Left renal cortex interstitium (tissue), 4 donors: ENCODE measurements at places on chromosomes 6 and 20.

- DNase-seq, result no peak
Observed at GRCh38 chr6:146890644-146891434, 292.1 kb downstream of the ADGB start.

- DNase-seq, result no peak
Observed at GRCh38 chr6:15997586-15998388, 131.1 kb upstream of the MYLIP start.

DNA sequence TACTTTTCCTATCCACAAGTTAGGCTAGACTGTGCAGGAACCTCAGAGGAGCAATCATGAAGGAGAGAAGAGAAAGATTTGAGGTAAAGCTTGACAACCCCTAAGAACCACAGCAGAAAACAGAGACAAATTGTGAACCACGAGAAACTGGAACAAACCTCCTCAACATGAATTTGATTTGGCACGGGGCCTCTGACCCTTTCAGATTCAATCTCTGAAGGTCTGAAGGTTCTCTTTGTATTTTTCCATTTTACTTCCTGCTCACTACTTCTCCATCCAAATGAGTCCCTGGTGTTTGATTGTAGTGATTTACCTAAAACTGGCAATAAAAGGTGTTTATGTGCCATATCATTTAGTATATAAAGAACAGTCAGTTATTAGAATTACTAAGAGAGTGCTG lies 126.1 kb upstream of the STXBP5 start:
- DNase-seq, result no peak

DNA sequence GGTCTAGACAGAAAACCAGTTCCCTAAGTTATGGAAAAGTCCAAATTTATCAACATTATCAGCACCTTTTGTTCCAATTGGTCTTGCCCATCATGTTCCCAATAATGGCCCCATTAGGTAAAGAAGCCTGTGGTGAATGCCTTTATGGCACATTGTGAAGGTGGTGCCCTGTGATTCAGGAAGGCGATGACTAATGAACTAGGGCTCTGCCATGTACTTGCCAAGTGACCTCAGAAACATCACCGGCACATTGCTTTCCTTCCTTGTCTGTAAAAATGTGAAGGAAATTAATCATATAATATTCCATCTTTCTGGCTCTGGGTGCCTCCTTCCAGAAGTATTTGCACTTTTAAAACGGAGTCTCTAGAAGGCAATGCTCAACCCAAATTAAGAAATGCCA lies 132.3 kb downstream of the UNC5CL start:
- no peak for DNase-seq

GRCh38 chr6:135753196-135753595 lies 98.3 kb upstream of the PDE7B start:
- DNase-seq, result no peak

GRCh38 chr20:25984933-25985332 lies 288.3 kb upstream of the ZNF337 start:
- peak; percentile 11 for DNase-seq

GRCh38 chr6:33147807-33148666 lies 44.2 kb downstream of the COL11A2 start:
- DNase-seq, result peak; percentile 31

DNA sequence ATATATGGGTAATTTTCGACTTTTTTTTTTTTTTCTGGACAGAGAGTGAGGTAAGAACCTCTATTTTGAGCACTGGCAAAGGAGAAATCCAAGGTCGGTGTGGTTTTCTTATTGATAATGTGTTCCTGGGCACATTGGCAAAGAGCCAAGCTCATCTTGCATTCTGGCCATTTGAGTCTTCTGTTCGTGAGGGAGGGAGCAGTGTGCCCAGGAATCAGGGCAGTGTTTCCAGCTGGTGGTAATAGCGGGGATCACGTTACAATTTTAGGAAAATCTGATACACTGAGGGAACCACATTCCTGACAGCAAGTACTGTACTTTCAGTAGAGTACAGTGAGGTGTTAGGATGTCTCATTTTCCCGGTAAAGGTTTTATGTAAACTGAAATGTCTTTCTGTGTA lies 442.3 kb upstream of the MAP3K7 start:
- DNase-seq, result no peak

DNA sequence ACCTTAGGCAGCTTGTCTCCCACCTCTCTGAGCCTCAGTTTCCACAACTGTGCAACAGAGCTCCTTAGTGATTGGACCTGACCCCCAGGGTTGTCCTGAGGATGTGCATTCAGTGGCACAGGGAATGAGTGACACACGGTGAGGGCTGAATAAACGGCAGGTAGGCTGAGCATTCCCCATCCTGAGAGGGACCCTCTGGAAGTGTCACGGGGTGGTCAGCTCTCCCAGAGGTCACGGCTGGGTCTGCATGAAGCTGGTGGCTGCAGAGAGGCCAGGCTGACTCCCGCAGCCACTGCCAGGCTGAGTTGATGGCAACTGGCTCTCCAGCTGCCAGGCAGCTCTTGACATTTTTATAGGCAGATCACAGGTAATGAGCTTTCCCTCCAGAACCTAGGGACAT lies 42.5 kb downstream of the CD40 start:
- DNase-seq, result no peak

DNA sequence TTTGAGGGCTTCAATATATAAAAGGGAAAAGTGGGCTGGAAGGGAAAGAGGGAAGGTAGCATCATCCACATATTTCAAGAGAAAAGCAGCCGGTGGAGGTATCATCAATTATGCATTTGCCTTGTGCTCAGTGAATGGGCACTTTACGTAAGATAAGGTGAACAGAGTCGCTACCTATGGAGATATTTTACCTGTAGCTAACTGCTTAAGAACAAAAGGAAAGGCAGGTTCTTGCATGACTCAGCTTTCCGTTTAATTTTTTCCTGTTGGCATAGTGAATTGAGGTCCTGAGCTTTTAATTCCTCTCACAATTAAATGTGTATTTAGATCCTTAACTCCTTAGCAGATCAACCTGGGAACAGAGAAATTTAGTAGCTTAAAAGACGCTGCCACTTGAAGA lies 25.5 kb upstream of the PLCB4 start:
- DNase-seq, result no peak

DNA sequence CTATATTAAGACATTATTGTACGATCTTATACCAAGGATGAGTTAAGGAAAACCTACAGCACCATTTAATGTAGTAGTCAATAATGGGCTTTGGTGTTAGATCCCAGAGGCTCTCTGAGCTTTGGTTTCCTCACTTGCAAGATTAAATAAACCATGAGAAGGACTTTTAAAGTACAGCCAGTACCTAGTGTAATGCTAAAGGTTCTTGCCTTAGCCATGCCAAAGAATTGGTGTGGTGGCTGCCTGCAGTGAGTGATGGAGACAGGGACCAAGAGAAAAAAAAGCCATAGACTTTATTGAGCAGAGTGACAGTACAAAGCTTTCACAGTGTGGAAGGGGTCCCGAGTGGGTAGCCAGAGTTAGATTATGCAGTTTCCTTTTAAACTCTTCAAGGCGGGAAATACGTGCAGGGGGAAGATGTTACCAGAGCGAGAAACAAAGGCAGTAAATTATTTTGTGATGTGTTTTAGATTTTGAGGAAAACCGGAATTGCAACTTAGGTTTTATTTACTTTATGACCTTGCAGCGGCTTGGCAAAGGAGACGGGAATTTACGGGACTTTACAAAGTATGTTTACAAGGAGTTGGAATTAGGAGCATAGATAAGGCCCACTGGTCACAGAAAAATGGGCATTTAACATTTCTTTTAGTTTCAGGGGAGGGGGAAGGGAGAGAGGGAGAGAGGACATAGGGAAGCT lies 100.4 kb downstream of the MYO6 start:
- DNase-seq, result no peak

DNA sequence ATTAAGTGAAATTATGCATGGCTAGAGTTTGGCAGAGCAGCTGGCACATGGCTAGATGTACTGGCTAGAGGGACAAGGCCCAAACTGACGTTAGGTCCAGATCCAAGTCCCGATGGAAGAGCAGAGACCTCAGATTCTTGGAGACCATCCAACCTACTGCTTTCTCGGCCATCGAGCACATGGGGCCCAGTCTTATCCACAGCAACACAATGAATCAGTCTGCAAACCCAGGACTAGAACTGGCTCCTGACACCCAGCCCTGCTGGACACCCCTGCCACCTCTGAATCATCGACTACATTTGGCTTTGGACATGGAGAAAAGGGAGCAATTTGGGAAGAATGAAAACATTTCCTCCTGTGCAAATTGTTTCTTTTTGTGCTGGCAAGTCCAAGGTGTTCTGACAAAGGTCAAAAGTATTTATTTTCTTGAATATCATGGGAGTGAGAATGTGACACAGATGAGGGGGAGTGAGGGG lies 23.9 kb upstream of the YWHAB start:
- no peak for DNase-seq

- no peak for DNase-seq
Observed at GRCh38 chr6:46510651-46511050, 19.4 kb upstream of the RCAN2 start.

GRCh38 chr6:91664327-91664959 lies 1077.6 kb upstream of the MAP3K7 start:
- no peak for DNase-seq

DNA sequence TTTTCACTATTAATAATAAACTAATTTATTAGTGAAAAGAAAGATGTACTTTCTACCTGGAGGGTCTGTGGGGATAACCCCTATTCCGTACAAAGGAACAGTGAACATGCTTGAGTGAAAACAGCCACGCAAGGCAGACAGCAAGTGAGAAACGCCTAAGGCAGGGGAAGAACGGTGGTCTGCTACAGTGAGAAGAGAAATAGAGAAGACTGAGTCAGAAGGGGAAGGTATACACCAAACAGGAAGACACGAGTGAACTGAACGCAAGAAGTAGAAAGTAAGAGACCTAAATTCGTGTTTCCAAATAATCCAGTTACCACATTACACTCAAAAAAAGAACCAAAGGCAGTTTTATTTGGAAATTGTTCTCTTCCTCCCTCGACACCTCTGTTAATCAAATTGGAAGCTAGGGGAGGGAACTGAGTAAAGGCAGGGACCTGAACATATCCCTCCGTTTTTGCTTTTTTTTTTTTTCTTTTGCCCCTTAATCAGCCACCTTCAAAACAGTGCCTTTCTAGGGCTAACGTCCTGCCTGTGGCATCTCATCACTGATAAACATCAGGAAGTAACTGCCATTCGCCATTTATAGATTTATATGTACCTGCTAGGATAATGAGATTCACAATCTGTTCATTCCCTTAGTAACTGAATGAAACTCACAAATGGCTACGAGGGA lies 48.9 kb downstream of the ATXN1 start:
- DNase-seq, result no peak

- DNase-seq, result no peak
Observed at GRCh38 chr20:37543828-37544227, 16.2 kb upstream of the BLCAP start.

GRCh38 chr6:2986722-2987221 lies 12.9 kb upstream of the NQO2 start:
- no peak for DNase-seq

- DNase-seq, result no peak
Observed at GRCh38 chr20:47178277-47178676, 178.2 kb downstream of the ZMYND8 start.

- DNase-seq, result no peak
Observed at GRCh38 chr6:157335829-157336228, 12.5 kb upstream of the TMEM242 start.

- no peak for DNase-seq
Observed at GRCh38 chr20:6784210-6784631, 16.7 kb downstream of the BMP2 start.

DNA sequence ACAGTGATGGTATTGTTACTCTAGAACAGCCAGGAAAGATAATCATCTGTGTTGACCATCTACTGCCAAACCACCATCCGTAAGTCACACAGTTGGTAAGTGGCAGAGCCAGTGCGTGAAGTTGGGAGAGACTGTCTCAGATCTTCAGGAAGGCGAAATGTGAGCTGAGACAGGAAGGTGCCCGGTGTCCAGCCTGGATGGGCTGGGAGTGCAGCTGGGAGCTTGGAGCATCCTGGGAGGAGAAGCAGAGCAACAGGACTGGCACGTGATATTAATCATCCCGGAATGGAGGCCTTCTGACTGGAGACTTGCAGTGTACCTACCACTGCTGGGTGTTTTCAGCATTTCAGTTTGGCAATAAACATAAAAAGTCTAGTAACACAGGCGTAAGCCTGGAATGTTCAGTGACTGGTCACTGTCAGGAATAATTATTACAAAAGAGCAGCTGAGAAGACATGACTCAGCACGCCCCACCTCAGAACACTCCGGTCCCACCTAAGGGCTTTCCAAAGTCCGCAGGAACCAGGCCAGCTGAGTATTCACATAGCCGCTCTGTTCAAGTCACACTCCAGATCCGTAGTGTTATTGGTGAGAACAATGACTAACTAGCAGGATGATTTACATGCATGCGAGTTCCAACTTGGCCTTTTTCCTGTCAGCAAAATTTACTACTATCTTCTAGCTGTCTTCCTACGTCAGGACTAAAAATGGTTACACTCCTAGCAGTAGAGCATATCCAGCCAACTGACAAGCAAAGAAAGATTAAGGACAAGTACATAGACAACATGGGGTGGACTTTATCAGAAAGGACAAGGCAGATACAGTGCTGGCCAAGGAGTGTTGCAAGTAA lies 45.1 kb upstream of the PNRC1 start:
- DNase-seq, result peak; percentile 65

DNA sequence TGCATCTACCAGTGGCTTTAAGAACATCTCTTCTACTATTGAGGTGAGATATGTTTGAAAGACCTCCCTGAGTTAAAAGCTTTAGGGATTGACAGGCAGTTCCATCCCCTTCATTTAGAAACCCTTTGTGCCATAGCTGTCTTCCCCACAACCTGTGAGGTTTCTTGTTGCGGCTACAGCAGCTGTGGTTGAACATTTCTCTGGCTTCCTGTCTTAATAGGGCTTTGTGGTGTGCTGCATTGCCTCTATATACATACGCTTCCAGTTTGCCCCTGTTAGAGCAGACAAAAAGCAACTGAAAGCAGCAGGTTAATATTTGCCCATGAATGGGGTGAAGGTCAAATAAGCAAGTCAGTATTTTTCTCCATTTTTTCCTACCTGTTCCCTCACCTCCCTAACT lies 210.2 kb downstream of the TMEM200A start:
- DNase-seq, result no peak

DNA sequence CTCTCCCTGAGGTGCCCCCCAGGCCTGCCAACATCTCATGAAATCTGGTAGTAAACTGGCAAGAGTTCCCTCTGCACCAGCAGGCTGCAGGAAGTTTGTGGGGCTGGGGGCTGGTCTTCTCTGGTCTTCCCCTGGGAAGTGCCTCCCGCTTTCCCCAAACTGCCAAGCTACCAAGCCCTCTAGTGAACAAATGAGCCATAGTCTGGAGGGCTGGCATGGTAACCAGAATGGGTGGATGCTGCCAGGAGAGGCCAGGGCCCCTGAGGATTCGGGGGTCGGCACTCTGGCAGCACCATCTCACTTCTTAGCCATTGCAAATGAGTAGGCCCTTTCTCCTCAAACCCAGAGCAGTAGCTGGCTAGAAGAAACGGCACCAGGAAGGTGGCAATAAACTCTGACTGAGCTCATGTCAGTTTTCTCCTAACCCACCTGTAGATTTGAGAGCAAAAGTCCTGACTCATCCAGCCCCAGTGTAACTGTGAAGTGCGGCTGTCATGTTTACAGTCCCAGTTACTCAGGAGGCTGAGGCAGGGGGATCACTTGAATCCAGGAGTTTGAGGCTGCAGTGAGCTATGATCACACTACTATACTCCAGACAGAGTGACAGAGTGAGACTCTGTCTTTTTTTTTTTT lies 35.9 kb downstream of the ZC3H12D start:
- no peak for DNase-seq
